ENCODE measurements at places on chromosomes 2 and 18. TPM values are rescaled to one million over a fixed set of nuclear protein-coding genes. Genes with fewer than 3 reads are reported as not detected.

GRCh38 chr18:36485772-36486171, 188.3 kb downstream of the FHOD3 start:
- no peak for DNase-seq

- DNase-seq, result no peak
Measured at GRCh38 chr2:191230174-191230573, 15.0 kb upstream of the MYO1B start.

GRCh38 chr2:149994057-149994728, 406.6 kb upstream of the MMADHC start:
- no peak for DNase-seq

GRCh38 chr18:36334798-36335197, 37.3 kb downstream of the FHOD3 start:
- no peak for DNase-seq

GRCh38 chr2:109582928-109583895, 30.6 kb downstream of the SEPTIN10 start:
- no peak for DNase-seq

GRCh38 chr18:79597831-79598632, 81.6 kb upstream of the CTDP1 start:
- DNase-seq, result no peak

DNA sequence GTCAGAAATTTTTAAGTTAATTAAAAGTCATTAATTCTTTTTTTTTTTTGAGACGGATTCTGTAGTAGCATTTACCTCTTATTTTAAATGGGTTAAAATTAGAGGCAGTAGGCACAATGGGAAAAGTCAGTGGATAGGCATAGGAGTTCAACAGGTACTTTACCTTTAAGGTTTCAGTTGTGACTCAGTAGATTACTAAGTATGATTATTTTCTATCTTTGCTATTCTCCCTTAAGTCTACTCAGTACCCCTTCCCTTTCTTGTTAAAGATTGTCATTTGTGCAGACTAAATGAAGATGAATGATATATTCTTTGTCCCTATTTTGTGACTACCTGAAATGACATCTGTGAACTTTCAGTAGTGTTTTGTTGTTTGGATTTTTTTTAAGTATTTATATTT, 19.7 kb downstream of the CCNYL1 start:
- no peak for DNase-seq

GRP gene
- not detected for polyA plus RNA-seq

MC5R gene
- not detected for polyA plus RNA-seq

EFHD1 gene
- polyA plus RNA-seq, result 1.4 TPM

All from CD4-positive, alpha-beta memory T cell (primary cell).